A549 (cell line): ENCODE measurements at places on chromosomes 5 and 9.

DNA sequence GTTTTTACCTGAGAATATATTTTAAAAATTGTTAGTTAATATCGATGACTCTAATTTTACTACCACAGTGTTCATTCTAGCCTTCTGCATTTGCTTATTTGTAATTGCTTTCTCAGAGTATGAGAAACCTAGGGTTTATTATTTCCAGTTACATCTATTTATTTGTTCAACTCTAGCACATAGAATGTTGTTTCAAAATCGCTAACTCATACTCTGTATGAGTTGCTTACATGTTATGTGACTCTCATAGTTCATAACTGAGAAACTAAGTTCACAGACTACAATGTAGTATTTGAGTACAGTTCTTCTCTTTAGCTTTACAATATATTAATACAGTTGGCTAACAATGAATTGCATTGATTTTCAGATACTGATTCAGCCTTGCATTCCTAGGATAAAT, 103.2 kb downstream of the MACROH2A1 start:
- DNase-seq, result no peak

GRCh38 chr9:97518909-97519307, 17.4 kb downstream of the TMOD1 start:
- DNase-seq, result peak; percentile 60

DNA sequence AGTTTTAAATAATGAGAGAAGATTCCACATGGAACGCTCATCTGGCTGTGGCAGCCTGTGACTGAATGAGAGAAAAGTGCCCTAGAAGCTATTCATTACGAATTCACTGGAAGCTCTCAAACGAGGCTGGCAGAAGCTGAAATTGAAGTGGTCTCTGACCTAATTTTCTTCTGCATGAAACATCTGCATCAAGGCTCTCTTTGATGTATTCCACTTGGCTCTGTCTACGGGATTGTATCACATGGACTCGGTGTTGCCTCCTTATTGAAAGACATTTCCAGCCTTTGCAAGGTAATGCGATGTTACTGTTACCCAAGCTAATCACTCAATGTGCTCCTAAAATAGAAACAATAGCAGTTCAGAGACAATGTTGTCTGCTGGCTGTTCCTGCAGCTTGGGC, 246.9 kb upstream of the ZNF462 start:
- DNase-seq, result no peak

- no peak for DNase-seq
These were observed 102.8 kb downstream of the ANKH start for GRCh38 chr5:14768508-14769365.

DNA sequence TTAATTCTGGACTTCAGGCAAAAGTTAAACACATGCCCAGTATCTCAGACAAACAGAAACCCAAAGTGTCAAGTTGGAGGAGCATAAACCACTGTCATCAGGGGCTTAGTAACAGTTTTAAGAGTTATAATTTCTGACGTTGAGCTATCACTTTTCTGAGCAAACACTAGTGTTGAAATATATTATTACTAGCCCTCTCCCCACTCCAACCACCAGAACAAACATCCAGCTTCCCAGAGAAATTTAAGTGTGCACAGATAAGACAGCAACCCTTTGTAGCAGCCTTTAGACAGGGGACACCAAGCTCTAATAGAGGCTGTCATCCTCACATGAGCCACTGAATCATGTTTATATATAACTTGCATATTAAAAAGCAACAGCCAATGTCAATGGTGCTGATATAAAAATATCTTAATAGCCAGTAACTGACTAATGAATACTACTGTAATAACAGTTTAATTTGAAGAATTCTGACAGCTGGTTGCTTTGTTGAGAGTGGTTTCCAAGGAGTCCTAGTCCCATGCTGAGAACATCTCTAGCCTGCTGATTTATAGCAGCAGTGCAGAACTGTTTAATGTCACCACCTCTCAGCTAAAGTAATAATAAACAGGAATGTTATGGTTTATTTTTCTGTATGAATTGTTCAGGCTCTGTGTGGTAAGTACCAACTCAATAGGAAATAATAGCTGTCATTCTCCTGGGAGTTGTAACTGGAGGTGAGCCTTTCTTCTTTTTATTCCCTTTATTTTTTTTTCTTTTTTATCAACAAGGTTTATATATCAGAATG, 528.7 kb upstream of the ZNF608 start:
- no peak for DNase-seq

DNA sequence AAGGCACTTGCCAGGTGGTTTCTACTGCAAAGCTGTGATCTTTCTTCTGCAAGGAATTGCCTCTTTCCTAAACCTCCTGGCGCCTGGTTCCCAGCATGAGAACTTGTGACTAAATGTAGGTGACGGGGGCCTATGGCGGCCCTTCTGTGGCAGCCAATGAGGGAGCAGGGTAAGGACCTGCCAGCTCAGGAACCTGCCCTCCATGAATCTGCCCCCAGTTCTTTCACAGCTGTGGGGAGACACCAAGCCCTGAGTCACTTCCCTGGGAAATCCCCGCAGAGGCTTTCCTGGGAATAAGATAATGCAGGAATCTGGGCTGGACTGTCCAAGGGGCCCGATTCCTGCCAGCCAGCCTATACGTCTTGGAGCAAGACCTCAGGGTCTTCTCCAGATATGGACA, 56.7 kb upstream of the CTNNA1 start:
- no peak for DNase-seq

DNA sequence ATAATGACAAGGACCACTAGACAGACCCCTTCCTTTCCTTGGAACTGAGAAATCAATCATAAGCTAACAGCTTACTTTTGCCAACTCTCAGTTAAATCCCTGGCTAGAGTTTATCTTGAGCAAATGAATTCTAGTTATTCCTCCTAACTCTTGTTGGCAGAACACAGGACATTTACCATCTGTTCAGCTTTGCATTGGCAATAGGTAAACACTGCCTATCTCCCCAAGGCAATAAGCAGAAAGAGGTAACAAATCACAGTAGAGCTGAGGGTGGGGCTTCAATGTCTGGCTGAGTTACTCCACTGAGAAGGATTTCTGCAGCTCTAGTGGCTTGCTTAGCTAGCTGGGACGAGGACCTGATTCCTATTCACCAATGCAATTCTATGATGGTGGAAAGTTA, 503.3 kb upstream of the GRIA1 start:
- DNase-seq, result no peak

GRCh38 chr5:75668977-75669689, 48.1 kb downstream of the POC5 start:
- peak; percentile 40 for DNase-seq

DNA sequence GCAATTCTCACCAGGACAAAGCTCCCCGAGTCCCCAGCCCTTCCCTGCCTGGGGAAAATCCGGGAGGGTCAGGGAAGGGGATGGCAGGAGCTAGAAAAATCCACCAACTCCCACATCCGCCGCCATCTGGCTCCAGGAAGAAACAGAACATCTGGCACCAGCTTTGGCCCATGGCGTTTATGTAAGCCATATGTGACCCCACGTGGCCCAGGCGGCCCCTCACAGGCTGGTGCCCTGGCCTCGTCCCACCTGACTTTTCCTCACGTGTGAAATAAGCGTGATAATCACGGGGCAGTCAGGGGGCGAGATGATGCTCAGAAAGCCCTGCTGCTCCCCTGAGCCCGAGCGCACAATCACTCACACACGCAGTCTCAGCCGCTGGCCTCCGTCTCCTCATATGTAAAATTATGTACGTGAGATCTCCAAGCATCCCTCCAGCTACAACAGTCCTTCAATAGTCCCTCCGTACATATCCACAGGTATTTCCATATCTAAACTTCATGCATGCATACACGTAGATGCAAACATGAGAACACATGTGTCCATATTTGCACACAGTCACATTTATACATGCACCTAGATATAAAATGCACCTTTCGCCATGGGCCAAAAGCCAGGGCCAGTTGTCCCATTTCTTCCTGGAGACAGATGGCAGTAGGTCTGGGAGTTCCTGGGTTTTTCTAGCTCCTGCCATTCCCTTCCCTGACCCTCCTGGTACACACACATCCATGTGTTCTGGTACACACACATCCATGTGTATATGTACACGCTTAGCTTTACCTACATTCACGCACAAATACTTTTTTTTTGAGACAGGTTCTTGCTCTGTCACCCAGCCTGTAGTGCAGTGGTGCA, 28.9 kb downstream of the PLPP7 start:
- DNase-seq, result no peak

GRCh38 chr5:166358127-166358830, 1933.2 kb upstream of the WWC1 start:
- no peak for DNase-seq

GRCh38 chr5:27748847-27749246, 710.5 kb upstream of the CDH9 start:
- no peak for DNase-seq

- no peak for DNase-seq
These were observed 100.2 kb downstream of the RXRA start for GRCh38 chr9:134426436-134426835.

DNA sequence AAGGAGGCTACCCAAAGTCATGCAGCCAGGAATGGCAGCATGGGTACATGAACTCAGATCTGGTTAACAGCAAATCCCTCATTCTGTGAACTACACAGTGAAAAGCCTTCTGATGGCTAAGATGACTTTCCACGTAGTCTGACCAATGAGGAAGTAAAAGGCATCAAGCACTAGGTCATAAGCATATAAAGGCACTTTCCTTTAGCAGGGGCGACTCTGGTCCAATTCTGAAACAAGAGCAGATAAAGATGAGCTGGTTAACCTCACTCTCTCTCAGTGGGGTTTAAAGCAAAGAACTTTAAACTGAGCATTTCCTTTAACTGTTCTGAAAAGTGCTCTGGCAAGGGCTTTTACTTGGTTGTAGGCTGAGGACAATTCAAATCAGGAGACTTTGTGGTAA, 21.1 kb downstream of the PSMB7 start:
- no peak for DNase-seq

DNA sequence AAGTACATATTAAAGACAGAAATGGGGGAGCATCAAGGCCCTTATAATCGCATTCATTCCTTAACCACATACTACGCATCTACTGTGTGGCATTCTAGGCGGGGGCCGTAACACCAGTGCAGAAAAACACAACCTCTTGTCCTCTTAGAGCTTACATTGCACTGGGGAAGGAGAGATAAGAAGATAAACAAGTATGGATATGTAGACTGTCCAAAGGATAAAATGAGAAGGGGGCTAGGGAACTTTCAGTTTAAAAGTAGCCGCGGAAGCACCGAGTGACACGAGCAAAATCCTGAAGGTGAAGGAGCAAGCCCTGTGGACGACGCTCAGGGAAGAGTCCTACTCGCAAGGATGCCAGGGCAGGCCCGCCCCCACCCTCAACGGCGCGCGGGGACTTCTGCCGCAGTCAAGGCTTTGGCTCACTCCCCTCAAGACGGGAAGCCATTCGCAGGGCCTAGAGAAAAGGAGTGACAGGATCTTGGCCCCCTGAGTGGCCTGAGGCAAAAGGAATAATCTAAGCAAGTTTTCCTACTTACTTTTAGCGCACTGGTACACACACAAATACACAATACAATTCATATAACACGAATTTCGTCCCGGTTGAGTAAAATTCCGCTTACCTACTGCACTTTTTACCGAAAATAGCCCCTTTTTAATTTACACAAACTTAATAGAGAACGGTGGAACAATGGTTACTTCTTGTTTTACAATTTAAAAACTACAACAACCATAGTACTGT, 1.3 kb upstream of the NIPBL start:
- DNase-seq, result no peak

DNA sequence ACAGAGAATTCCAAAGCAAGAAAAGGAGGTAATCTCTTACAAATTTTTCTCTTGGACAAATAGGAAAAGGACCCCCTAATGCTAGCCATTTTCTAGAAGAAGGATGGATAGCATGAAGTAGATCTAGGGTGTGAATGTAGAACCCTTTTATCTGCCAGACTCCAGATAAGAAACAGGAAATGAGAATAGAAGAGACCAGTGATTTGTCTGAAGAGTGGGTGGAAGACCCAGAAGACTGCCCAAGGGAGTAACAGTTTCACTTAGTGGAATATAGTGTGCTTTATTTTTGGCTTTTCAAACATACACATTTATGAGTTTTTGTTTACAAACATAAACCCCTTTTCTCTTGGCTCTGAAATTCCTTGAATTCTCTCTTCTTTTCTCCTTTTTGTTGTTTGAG, 25.0 kb downstream of the ECM2 start:
- DNase-seq, result no peak

- no peak for DNase-seq
These were observed 3.4 kb downstream of the PLEKHG4B start for GRCh38 chr5:95241-95980.

DNA sequence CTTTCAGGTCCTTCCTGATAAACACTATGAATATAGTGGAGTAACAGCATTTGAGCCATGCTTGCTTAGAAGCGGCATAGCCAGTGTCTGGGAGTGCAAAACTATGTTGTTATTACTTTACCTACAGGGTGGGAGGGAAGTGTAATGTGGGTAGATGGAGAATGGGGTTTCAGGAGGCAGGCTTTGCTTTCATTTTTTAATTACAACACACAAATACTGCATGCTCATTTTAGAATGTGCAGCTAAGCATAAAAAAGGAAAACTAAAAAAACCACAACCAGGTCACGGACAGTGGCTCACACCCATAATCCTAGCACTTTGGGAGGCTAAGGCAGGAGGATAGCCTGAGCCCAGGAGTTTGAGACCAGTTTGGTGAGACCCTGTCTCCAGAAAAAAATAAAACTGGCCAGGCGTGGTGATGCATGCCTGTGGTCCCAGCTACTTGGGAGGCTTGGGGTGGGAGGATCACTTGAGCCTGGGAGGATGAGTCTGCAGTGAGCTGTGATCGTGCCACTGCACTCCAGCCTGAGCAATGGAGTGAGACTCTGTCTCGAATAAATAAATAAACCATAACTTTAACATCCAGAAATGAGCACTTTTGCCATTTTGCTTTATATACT, 20.2 kb downstream of the HAVCR1 start:
- no peak for DNase-seq

DNA sequence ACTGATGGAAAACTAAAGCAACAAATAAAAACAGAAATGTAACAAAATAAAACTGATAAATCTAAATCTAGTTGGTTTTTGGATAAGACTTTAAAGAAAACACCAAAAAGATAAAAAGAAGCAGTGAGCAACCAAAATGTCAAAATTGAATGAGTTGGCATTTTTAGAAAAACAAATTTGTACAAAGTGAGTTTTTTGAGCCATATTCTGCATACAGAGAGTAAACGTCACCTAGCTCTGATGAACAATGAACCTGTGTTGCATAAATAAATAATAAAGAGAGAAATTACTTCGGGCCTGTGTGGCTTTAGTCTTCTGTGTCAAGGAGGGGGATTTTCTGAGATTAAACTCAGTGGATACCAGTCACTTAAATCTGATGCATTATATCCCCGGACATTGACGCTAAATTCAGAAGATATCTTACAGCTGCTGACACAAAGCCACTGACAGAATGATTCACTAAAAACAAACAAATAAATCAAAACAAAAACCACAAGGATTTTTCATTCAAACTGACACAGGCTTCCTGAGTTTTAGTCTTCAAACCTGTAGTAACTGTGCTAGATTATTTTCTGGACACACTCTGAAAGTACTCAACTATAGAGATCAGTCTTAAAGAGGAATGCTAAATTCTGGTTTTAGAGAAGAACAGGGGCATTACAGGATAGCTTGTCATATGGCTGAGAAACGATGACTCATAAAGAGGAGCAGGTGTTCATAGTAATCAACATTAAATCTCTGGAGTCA, 403.5 kb upstream of the ST8SIA4 start:
- DNase-seq, result peak; percentile 53
